Dermis blood vessel endothelial cell (primary cell): ENCODE measurements at places on chromosomes 7 and 10. TPM values are rescaled to one million over a fixed set of nuclear protein-coding genes. Genes with fewer than 3 reads are reported as not detected.

ADRB1 gene
- total RNA-seq = 19.0 and 22.0 TPM in 2 replicates

GRB10 gene
- total RNA-seq = 223 and 285 TPM in 2 replicates

LIPJ gene
- not detected in 2 replicates for total RNA-seq

TRIL gene
- 24.7 and 27.5 TPM in 2 replicates for total RNA-seq

OR2A5 gene
- not detected in 2 replicates for total RNA-seq

XRCC2 gene
- 3.1 and 7.0 TPM in 2 replicates for total RNA-seq

NKX1-2 gene
- total RNA-seq = not detected in 2 replicates

VIPR2 gene
- total RNA-seq = not detected in 2 replicates

VWC2 gene
- total RNA-seq = not detected in 2 replicates

DMBT1 gene
- total RNA-seq = not detected in 2 replicates

CFAP46 gene
- total RNA-seq = 0.19 and 0.85 TPM in 2 replicates

GNAT3 gene
- total RNA-seq = not detected in 2 replicates

TAS2R38 gene
- total RNA-seq = not detected in 2 replicates

NPC1L1 gene
- not detected in 2 replicates for total RNA-seq

CHN2 gene
- 1.1 and 6.5 TPM in 2 replicates for total RNA-seq

PYROXD2 gene
- 3.6 and 6.4 TPM in 2 replicates for total RNA-seq

ECHDC3 gene
- total RNA-seq = 17.4 and 26.0 TPM in 2 replicates

PSD gene
- total RNA-seq = 0.23 and 0.34 TPM in 2 replicates

PTPN20 gene
- 1.1 and 5.3 TPM in 2 replicates for total RNA-seq

VWDE gene
- not detected in 2 replicates for total RNA-seq

CAV1 gene
- 1,771 and 3,866 TPM in 2 replicates for total RNA-seq

FANK1 gene
- total RNA-seq = 0.51 and 0.65 TPM in 2 replicates

SLC18A3 gene
- total RNA-seq = not detected in 2 replicates

CAPZA2 gene
- total RNA-seq = 393 and 583 TPM in 2 replicates

CRPPA gene
- total RNA-seq = 1.9 and 2.0 TPM in 2 replicates

ANKRD61 gene
- 0.14 TPM in 1 of 2 replicates, not detected in the other for total RNA-seq

IPMK gene
- 6.7 and 7.8 TPM in 2 replicates for total RNA-seq

SH2D4B gene
- 0.05 and 0.34 TPM in 2 replicates for total RNA-seq

VENTX gene
- not detected in 2 replicates for total RNA-seq

HABP2 gene
- under 0.01 and 0.19 TPM in 2 replicates for total RNA-seq

TRPV5 gene
- total RNA-seq = not detected in 2 replicates

HBP1 gene
- 168 and 207 TPM in 2 replicates for total RNA-seq

STK31 gene
- total RNA-seq = 0.17 and 0.19 TPM in 2 replicates

CPXM2 gene
- total RNA-seq = 0.51 and 1.0 TPM in 2 replicates

LIPF gene
- not detected in 2 replicates for total RNA-seq

LRRTM3 gene
- not detected in 2 replicates for total RNA-seq

WDR86 gene
- not detected in 2 replicates for total RNA-seq
